CD8-positive, alpha-beta memory T cell (primary cell): ENCODE measurements at places on chromosomes 12 and 14.

GRCh38 chr14:74333909-74334308 lies 14.4 kb upstream of the VRTN start:
- H3K4me1 ChIP-seq: no peaks in the 10 kb centered on the region
- no peak overlapping the region for H3K27ac ChIP-seq
- no peak overlapping the region for H3K4me3 ChIP-seq
- H3K27me3 ChIP-seq: no peaks in the 10 kb centered on the region
- no peak for DNase-seq

DNA sequence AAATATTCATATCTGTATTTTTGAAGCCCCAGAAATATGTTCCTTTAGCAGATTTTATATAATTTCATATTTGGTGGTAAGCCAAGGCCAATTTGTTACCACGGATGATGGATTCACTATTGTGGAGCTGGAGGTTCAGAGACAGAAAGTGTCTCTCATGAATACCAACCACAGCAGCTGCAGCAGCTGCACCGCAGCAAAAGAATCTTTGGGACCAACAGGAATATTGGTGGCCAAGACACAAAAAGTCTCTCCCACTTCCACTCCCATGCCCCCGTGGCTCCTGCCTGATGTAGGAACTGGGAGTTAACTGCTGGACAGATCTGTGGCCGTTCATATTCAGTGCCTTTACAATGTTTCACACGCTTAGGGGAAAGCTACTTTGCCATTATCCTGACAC lies 155.3 kb downstream of the ADAMTS20 start:
- no peak for DNase-seq
- no peak overlapping the region for H3K27ac ChIP-seq
- H3K4me3 ChIP-seq: no peak overlapping the region
- no peaks in the 10 kb centered on the region for H3K4me1 ChIP-seq
- no peaks in the 10 kb centered on the region for H3K36me3 ChIP-seq
- H3K27me3 ChIP-seq: no peaks in the 10 kb centered on the region

DNA sequence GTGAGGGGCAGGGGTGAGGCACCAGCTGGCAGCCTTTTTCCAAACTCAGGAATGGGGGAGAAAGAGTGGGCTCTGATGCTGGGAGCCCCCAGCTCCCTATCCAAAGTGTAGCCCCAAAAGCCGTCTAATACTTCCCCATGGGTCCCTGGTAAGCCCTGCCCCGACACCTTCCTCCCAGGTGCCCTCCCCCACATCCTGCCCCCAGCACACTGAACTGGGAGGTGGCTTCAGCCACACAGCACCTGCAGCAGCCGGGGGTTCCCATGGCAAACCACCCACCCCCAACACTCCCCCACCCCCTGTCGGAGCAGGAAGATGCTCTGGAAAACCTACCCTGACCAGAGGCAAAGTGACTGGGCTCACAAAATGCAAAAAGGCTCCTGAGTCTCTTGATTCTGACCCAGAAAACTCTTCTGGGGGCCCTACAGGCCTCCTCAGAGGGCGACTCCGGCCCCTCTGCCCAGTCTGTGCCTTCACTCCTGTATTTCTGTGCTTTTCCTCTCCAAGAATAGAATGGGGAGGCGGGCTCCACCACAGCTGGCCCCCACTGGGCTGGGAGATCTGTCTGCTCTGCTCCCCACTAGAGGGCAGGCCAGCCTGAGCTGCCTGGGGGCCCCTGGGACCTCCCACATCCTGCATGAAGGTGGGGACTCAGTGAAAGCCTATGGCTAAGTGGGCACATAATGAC lies 81.6 kb downstream of the ITPK1 start:
- no peaks in the 10 kb centered on the region for H3K36me3 ChIP-seq
- no peaks in the 10 kb centered on the region for H3K27me3 ChIP-seq
- no peak overlapping the region for H3K27ac ChIP-seq
- H3K4me1 ChIP-seq: peaks cover 25% of the 10 kb centered on the region
- DNase-seq: peak; percentile 20

DNA sequence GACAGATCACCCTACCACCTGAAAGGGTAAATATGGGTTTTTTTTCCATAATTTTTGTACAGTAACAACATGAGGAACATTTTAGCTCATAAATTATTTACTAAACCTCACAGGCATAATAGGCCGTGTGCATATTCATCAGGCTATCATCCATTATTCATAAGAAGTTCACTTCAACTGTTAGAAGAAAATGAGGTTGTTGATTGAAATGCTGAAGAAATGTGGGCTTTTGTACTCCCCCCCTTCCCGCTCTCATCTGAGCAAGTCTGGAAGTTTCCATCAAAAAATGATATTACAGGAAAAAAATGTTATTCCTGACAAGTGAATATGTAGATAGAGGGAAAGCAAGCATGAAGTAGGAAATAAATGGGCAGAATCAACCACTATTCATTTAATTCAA lies 7.9 kb upstream of the POU6F1 start:
- no peak overlapping the region for H3K4me3 ChIP-seq
- no peak overlapping the region for H3K27ac ChIP-seq
- no peaks in the 10 kb centered on the region for H3K27me3 ChIP-seq
- no peak for DNase-seq
- no peaks in the 10 kb centered on the region for H3K4me1 ChIP-seq

- H3K4me1 ChIP-seq: no peaks in the 10 kb centered on the region
- no peaks in the 10 kb centered on the region for H3K27me3 ChIP-seq
- DNase-seq: no peak
Observed at GRCh38 chr12:67026487-67027246, 242.5 kb upstream of the CAND1 start.

GRCh38 chr12:19223018-19223417 lies 93.5 kb downstream of the PLEKHA5 start:
- H3K36me3 ChIP-seq: no peaks in the 10 kb centered on the region
- H3K27ac ChIP-seq: no peak overlapping the region
- no peaks in the 10 kb centered on the region for H3K27me3 ChIP-seq
- H3K4me1 ChIP-seq: no peaks in the 10 kb centered on the region
- H3K4me3 ChIP-seq: no peak overlapping the region

DNA sequence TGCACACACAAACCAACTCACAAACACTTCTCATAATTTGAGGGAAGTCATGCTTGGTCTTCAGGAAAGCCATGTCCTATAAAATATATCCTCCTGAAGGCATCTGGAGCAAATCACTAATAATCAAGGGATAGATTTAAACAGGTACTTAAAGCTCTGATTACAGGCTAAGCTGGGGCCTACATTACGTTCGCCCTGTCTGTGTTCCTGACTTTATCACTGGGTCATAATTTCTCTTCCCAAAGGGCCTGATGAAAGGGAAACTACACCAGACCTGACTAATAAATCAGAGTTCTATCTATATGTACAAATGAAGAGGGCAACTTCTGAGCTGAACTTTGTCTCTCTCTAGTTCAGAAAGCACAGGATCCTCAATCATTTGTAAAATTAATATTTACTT lies 43.9 kb upstream of the RASSF8 start:
- H3K36me3 ChIP-seq: no peaks in the 10 kb centered on the region
- no peaks in the 10 kb centered on the region for H3K27me3 ChIP-seq
- no peak overlapping the region for H3K27ac ChIP-seq
- no peaks in the 10 kb centered on the region for H3K4me1 ChIP-seq
- no peak for DNase-seq
- no peak overlapping the region for H3K4me3 ChIP-seq

- H3K4me1 ChIP-seq: no peaks in the 10 kb centered on the region
- no peak overlapping the region for H3K27ac ChIP-seq
- H3K36me3 ChIP-seq: no peaks in the 10 kb centered on the region
Observed at GRCh38 chr12:124032265-124032886, 59.4 kb downstream of the ZNF664 start.

DNA sequence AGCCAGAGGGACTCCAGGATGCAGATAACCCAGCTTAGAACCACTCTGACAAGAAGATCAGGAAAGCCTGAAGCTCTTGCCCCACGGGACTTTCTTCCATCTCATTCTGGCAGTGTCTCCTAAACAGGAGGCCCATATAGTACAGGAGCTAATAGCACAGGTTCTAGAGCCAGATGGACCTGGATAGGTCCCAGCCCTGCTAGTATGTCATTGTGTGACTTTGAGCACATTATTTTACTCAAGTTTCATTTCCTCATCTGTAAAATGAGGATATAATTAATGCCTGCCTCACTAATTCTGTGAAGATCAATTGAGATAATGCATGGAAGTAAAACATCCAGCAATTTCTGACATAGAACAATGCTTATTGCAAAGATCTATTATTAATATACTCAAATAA lies 66.5 kb upstream of the GZMB start:
- DNase-seq: no peak
- no peak overlapping the region for H3K4me3 ChIP-seq
- no peaks in the 10 kb centered on the region for H3K36me3 ChIP-seq
- H3K27ac ChIP-seq: no peak overlapping the region
- no peaks in the 10 kb centered on the region for H3K27me3 ChIP-seq

DNA sequence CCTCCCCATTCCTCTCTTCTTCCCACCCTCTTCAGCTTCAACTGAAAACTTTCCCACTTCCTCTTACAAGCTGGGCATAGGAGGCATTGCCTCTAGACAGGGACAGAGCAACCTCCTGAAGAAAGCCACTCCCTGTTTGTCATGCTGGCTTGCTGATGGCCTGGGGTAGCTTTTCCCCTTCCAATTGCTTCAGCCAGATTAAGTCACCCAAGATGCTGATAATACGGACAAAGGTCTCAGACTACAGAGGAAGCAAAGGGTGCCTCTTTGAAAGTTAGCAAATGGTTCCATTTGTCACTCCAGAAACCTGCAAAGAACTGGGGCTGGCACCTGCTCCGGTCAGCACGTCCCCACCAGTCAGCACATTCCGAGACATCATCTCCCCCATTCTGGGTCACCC lies 6.0 kb downstream of the KRT2 start:
- H3K36me3 ChIP-seq: no peaks in the 10 kb centered on the region
- peaks cover 85% of the 10 kb centered on the region for H3K4me1 ChIP-seq
- no peak for DNase-seq
- H3K4me3 ChIP-seq: peak overlapping the region; percentile 8

DNA sequence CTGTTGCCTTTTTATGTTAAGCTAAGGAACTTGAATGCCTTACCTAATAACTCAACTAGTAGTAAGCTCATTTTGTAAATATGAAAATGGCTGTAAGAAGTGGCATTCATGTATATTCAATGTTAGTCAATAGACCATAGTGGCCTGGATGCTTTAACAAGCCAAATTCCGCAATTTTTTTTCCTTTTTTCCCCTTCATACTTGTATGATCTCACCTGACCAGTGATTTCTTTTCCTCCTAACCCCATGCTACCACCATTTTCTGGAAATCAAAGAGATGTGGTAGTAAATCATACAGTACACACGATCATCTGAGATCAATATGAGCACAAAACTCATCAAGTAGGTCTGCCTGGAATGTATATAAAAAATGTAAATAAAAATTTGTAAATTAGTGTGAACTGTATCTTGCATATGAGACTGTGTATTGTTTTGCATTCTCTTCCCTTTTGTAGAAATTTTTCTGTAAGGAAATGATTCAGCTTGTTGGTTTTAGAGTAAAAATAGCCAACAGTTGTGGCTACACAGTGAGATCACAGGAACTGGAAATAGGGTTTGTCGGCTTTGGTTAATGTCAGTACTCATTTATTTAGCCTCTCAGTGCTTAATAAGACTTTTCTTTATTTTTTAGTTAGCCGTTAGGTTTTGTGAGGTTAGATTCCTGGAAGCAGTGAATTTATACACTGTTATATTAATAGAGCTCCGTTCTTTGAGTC lies 62.5 kb downstream of the ETNK1 start:
- no peak for DNase-seq
- H3K4me1 ChIP-seq: peaks cover 3% of the 10 kb centered on the region
- H3K4me3 ChIP-seq: no peak overlapping the region
- H3K36me3 ChIP-seq: no peaks in the 10 kb centered on the region
- no peak overlapping the region for H3K27ac ChIP-seq

- no peaks in the 10 kb centered on the region for H3K27me3 ChIP-seq
- DNase-seq: no peak
- no peak overlapping the region for H3K27ac ChIP-seq
- no peak overlapping the region for H3K4me3 ChIP-seq
- no peaks in the 10 kb centered on the region for H3K4me1 ChIP-seq
Observed at GRCh38 chr12:62332598-62332997, 72.4 kb downstream of the USP15 start.

DNA sequence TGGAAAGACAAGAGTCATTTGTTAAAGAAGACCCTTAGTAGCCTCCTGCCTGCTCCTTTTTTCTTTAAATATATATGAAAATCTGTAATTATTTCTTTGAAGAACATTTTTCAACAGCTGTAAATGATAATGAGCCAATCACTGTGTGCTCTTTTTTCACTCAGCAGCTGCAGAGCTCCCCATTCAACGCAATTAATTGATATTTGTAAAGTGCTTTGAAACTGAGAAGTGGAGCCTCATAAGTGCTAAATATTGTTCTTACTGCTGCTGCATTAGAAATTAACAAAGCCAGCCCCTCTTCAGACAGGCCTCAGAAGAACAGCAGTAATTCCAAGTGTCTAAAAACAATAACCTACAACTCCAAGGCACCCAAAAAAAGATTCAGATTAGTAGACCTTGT lies 224.3 kb downstream of the GXYLT1 start:
- no peaks in the 10 kb centered on the region for H3K4me1 ChIP-seq
- no peaks in the 10 kb centered on the region for H3K27me3 ChIP-seq
- no peaks in the 10 kb centered on the region for H3K36me3 ChIP-seq
- no peak for DNase-seq

- peaks cover 12% of the 10 kb centered on the region for H3K4me1 ChIP-seq
- no peaks in the 10 kb centered on the region for H3K36me3 ChIP-seq
- H3K4me3 ChIP-seq: no peak overlapping the region
Observed at GRCh38 chr14:75548544-75548943, 26.3 kb downstream of the BATF start.

DNA sequence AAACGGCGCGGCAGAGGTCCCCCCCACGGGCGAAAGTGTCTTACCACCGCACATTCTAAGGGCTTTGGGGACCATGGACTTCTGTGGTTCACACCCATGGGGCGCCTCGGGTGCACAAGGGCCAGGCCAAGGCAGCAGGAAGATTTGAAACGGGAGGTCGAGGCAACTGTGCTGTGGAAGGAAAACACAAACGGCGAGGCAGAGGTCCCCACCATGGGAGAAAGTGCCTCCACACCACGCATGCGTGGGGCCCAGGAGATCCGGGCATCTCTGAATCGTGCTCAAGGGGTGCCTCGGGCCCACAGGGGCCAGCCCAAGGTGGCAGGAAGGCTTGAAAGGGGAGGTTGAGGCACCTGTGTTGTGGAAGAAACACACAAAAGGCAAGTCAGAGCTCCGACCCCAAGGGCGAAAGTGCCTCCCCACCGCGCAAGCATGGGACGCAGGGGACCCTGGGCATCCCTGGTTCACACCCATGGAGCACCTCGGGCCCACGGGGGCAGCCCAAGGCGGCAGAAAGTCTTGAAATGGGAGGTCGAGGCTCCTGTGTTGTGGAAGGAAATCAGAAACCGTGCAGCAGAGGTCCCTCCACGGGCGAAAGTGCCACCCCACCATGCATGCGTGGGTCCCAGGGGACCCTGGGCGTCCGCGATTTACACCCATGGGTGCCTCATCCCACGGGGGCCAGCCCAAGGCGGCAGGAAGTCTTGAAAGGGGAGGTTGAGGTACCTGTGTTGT lies 371.0 kb downstream of the ALG10 start:
- no peaks in the 10 kb centered on the region for H3K36me3 ChIP-seq
- no peak overlapping the region for H3K27ac ChIP-seq
- H3K4me1 ChIP-seq: no peaks in the 10 kb centered on the region
- no peak for DNase-seq
- H3K4me3 ChIP-seq: no peak overlapping the region

- H3K27me3 ChIP-seq: peaks cover 9% of the 10 kb centered on the region
- DNase-seq: no peak
- no peak overlapping the region for H3K4me3 ChIP-seq
- no peaks in the 10 kb centered on the region for H3K36me3 ChIP-seq
- H3K27ac ChIP-seq: no peak overlapping the region
Observed at GRCh38 chr12:55024575-55024974, 4.8 kb downstream of the NEUROD4 start.
